Brain (organoid and tissue), 16 donors: ENCODE measurements at places on chromosomes 2 and 18. TPM values are rescaled to one million over a fixed set of nuclear protein-coding genes. Genes with fewer than 3 reads are reported as not detected.

DNA sequence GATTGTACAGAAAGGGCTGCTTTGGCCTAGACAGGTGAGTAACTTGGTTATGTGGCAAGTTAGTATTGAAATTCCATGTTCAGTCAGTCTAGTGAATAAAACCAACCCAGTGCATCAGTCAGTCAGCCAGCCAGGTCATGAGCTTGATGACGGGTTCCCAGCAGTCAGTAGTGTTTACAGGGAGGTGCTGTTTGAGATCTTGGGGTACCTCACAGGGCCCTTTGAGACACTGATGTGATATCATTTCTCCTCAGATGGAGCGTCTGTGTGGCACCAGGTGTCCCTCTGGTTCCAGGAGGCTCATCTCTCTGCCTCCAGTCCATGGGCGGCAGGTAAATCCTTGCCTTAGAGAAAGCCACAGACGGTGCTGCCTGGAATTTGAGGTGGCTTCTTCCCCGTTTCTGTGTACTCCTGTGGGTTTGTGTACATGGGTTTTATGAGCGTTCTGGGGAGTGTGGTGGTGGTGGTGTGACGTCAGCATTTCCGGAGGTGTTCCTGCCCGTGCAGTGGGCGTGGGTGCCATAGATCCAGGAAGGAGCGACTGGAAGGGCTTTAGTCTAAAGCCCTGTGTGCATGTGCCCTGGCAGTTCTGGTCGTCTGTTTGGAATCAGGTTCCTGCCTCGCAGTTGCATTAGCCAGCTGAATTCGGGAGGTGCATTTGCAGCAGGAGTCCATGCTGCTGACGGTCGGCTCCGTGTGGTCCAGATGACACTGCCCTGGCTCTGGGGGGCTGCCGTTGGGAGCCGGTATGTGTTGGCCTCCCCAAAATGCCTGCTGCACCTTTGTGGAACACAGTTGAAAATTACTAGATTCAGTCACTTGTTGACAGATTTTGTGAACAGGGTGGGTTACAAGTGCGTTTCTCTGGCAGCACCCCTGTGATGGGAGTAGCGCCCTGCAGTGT lies 2.1 kb downstream of the CTDP1 start:
- no peak for DNase-seq

DNA sequence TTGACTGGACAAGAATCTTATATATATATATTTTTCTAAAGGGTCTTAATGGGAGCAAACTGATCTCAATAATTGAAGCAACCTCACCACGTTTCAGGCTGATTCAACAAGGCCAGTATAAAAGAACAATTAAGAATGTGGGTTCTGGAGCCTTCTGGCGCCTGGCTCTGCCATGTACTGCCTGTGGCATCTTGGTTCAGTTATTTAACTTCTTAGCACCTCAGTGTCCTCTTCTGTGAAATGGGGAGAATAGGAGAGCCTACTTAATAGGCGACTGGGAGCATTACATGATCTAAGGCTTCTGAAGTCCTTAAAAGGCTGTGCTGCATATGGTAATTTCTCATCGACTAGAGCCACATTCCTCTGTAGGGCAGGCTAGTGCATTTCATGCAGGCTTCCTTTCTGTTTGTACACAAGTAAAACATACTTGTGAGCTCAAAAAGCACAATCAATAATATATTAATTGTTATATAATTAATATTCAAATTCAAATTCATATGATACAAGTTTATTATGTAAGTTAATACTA lies 118.4 kb upstream of the LYPD1 start:
- no peak for DNase-seq

DNA sequence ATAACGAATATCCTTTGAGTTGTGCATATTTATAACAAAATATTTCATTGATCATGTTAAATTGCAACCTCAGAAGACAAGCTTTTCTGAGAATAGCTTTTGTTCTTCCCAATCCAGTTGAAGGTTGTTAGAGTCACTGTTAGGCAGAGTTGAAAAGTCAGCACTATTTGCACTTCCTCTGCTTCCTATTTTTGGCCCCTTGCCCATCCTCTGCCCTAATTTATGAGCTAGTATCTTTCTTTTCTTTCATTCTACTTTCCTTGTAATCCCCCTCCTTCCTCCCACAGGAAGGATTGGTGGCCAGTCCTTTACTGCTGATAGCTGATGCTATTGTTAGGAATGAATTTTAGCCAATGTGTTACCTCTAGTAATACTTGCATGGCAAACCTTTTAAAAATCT lies 4.9 kb downstream of the RALB start:
- no peak for DNase-seq

DNA sequence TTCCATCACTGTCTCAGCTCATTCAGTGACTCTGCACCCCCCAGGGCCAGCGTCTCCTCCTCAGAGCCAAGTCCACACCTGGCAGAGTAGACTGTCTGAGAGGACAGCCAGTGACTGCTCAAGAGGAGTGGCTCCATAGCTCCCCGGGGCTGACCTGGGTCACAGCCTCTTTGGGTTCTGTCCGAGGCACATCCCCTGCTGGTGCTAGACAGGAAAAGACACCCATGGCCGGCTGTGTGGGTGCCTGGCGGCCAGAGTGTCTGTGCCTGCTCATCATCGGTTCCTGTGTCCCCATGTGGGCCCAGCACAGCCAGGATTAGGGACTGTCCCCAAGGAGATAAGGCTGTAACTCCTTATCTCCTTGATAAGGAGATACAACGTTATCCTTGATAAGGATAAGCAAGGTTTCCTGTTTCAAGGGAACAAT lies 3.5 kb upstream of the CROCC2 start:
- no peak for DNase-seq

- DNase-seq = no peak
Measured at GRCh38 chr18:35095983-35096676, 54.9 kb downstream of the MAPRE2 start.

ATP6V1C2 gene
- 0.75 TPM for polyA plus RNA-seq

BCL2 gene
- polyA plus RNA-seq = 8.0 TPM

ZNF512 gene
- polyA plus RNA-seq = 40.0 TPM

CEBPZOS gene
- polyA plus RNA-seq = 20.4 TPM
